ENCODE measurements at places on chromosomes 6 and 20.

- DNase-seq = no peak
These were observed 71.9 kb downstream of the EYA4 start for GRCh38 chr6:133313068-133313467.

DNA sequence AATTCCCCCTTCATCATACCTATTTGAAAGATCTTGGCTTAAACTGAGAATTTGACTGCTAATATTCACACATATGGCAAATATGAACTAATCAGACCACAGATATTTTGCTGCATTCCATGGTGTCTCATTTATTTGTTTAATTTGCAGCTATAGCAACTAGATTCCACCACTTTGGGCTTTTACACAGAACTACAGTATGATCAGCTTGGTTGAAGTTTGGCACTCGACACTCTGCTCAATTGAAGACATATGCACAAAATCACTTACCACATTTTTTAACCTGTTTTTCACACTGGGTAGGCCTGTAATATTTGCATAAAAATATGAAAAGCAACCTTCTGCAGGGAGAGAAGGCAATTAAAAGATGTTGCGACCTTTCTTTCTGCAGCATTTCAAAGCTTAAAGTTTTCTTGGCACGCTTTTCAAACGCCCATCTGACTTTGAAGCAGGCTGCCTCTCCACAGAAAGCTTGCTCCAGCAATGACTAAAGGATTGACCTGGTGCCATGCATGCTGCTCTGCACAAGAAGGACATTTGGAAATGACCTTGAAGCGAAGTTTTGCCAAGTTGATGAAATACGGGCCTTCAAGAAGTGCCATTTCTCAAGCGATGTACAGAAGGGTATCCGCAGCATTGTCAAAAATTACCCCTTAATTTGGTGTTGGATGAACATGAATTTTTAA is 126.7 kb downstream of the AIG1 start:
- DNase-seq = no peak

GRCh38 chr20:1863296-1863695 is 31.9 kb upstream of the SIRPA start:
- DNase-seq = no peak

- DNase-seq = no peak
These were observed 10.4 kb upstream of the TRIB3 start for GRCh38 chr20:370151-370600.

GRCh38 chr6:134456226-134456625 is 138.3 kb upstream of the SGK1 start:
- no peak for DNase-seq

GRCh38 chr6:24990944-24991809 is 55.4 kb upstream of the RIPOR2 start:
- no peak for DNase-seq

DNA sequence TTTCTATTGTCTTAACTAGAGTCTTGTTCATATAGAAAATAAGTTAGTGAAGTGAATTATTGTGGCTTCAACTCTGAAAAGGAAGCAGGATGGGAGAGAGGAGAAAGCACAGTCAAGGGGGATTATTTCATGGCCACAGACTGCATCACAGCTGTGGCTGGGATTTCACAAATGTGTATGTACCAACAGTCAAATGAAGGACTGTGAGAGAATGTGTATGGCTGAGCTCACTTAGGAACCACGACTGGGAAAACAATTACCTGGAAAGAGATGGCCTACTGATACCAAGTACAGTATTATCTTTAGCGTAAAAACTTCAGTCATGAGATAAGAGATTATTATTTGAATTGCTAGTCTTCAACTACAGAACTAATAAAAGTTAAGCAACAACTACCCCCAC is 54.9 kb downstream of the SESN1 start:
- DNase-seq = no peak

GRCh38 chr6:12845224-12846004 is 128.8 kb downstream of the PHACTR1 start:
- no peak for DNase-seq

- DNase-seq = no peak
These were observed 51.2 kb downstream of the HNF4A start for GRCh38 chr20:44406572-44407137.

GRCh38 chr6:111770263-111771093 is 102.8 kb downstream of the FYN start:
- DNase-seq = no peak

DNA sequence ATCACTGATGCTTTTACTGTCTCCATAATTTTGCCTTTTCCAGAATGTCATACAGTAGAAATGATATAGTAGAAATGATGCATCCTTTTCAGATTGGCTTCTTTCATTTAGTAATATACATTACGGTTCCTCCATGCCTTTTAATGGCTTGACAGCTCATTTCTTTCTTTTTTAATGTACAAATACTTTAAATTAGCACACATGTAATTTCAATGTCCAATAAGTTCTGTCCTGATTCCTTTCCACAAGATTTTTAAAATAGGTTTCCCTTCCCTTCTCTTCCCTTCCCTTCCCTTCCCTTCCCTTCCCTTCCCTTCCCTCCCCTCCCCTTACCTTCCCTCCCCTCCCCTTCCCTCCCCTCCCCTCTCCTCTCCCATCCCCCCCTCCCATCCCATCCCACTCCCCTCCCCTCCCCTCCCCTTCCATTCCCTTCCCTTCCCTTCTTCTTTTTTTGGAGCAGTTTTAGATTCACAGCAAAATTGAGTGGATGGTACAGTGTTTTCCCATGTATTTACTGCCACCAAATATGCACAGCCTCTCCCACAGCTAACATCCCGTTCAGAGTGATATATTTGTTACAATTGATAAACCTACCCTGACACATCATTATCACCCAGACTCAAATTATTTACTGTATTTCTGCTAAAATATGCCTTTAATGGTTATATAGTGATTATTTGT is 398.8 kb downstream of the RNF144B start:
- no peak for DNase-seq

GRCh38 chr20:61353261-61354000 is 101.4 kb downstream of the CDH4 start:
- no peak for DNase-seq

DNA sequence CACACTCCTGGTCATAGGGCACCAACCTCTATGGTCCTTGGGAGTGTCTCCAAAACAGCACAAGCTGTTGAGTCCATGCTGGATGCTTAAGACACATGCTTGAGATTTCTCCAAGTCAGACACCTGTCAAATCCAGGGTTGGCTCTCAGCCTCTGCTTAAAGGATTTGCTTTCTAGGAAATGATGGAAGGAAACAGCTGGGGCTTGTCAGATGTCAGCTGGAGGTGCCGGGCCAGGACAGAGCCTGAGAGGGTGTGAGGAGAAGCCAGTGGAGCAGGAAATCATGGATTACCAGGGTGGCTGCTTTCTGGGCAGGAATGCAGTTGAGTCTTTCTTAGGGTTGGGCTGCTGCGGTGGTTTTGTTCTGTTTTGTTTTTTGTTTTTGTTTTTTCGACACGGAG is 83.0 kb upstream of the FAM184A start:
- DNase-seq = no peak

DNA sequence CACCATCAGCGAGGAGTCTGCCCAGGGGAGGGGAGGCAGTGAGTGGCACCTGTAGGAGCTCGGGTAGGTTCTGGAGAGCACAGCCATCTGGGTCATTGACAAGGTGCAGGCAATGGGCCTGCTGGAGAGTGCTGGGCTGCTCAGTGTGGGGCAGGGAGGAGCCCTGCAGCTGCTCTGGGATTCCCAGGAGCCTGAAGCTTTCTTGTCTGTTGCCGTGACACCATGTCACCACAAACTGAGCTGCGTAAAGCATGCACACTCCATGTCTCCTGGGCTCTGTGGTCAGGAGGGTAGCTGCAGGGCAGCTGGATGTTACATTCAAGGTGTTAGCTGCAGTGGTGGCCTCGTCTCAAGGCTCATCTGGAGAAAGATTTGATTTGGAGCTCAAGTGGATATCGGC is 4.5 kb upstream of the SLC22A1 start:
- DNase-seq = no peak

DNA sequence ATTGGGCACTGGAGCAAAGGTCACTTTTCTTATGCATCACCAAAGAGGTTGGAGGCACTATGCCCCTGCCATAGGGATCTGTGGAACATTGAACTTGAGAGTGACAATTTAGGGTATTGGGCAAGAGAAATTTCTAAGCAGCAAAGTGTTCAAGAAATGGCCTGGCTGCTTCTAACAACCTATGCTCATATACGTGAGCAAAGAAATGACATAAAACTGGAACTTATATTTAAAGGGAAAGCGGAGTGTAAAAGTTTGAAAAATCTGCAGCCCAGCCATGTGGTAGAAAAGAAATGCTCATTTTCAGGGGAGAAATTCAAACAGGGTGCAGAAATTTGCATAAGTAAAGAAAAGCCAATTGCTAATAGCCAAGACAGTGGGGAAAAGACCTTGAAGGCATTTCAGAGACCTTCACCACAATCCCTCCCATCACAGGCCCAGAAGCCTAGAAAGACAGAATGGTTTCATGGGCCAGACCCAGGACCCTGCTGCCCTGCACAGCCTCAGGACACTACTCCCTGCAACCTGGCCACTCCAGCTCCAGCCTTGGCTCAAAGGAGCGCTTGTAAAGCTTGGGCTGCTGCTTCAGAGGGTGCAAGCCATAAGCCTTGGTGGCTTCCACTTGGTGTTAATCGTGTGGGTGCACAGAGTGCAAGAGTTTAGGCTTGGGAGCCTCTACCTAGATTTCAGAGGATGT is 24.4 kb downstream of the NCR2 start:
- no peak for DNase-seq

DNA sequence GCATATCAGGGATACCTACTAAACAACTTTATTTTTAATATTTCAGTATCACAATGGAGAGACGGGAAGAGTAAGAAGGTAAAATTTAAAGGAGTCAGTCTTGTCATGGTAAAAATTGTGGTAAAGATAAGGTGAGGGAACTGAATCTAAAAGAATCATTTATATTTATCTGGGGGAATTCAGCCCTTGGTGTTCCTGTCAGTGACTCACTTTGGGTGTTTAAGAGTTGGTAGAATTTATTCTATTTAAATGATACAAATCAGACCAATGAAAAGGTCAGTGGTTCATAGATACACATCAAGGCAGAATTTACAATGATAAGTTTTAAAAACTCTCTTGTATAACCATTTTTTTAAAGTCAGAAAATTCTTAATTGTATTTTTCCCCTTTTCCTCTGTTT is 164.4 kb downstream of the CDKAL1 start:
- no peak for DNase-seq

- no peak for DNase-seq
These were observed 61.8 kb downstream of the BTBD3 start for GRCh38 chr20:11979306-11979990.

DNA sequence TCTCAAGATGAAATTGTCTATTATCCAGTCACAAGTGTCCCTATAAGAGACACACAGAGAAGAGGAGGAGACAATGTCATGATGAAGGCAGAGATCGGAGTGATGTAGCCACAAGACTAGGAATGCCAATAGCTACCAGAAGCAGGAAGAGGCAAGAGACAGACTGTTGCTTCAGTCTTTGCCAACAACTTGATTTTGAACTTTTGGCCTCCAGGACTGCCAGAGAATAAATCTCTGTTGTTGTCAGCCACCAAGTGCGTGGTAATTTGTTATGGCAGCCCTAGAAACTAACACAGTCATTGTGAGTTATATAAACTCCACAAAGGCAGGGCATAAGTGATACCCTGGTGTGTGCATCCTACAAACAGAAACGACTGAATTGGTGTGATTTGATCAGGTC is 517.0 kb downstream of the BTBD3 start:
- DNase-seq = no peak

DNA sequence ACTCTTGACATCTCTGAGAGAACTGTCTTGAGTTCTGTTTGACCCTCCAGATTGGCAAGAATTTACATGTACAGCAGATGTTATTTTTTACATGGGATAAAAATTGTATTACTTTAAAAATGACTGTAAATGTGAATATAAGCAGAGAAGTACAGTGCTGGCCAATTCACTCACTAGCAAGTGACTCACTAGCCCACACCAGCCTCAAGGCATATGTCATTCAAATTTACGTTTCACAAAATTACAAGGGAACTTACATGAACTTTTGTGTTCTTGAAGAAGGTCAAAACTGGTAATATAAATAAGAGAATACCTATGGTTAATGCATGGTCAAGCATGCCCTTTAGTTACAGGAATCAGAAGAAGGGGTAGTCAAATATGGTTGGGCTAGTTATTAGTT is 54.0 kb upstream of the HMGCLL1 start:
- no peak for DNase-seq

DNA sequence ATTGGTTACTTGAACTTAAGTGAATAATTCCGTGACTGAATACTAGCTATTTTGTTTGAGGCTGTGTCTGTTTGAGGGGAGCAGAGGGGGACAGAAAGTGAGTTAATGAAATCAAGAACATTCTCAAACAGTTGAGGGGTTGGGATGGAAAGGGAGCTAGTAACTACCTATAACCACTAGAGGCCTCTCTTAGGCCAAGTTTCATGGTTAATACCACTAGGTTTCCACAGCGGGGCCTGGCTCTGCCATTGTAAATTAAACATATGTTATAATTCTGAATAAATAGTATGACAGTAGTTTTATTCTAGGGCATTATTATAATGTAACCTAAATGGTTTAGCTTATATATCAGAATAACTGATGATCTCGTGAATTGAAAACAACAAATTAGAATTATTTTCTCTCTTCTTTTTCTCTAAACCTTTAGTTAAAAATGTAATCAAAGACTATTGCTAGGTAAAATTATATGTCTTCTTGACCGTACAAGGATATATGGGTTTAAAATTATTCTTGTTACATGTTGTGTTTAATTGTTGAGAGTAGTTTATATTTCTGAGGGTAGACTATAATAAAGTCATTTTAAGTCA is 108.1 kb downstream of the BCKDHB start:
- peak; percentile 1 for DNase-seq

DNA sequence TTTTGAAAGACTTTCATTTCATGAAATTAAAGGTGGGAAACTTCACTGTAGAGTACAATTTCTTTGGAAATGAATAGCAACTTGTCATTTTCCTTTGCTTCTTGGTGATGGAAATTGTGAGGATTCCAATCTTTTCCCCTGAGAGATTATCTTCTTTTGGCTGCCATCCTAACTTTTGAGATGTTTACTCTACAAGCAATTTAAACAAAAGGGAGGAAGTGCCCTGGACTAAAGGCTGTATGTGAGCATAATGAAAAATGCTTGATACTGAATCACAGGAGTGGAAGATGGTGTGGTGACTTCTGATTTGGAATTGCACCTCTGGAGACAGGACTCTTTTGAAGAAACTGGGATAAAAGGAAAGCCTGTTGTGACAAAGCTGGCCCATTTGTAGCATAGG is 43.1 kb upstream of the JAG1 start:
- no peak for DNase-seq

DNA sequence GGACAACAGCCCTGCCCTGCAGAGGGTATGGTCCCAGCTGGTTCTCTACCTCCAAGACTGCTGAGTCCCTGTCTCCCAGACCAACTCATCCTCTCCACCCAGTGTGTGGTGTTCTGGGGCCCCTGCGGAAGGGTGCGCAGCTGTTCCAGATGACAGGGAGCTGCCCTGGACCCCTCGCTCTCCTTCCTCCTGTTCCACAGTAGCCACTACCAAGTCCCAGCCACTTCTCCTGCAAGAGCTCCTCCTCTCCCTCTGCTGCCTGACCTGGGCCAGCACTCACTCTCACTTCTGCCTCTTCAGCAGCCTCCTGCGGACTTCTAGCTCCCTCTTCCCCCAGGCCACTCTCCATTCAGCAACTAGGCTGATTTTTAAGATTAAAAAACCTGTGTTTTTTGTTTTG is 40.1 kb upstream of the TMEM181 start:
- DNase-seq = no peak

DNA sequence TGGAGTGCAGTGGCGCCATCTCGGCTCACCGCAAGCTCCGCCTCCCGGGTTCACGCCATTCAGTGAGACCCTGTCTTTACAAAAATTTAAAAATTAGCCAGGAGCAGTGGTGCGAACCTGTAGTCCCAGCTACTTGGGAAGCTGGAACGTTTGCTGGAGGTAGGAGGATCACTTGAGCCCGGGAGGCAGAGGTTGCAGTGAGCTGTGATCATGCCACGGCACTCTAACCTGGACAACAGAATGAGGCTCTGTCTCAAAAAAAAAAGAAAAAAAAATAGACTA is 5.7 kb upstream of the PARD6B start:
- DNase-seq = no peak

All from stimulated activated CD4-positive, alpha-beta T cell treated with anti-CD3 and anti-CD28 coated beads, Interleukin-2, amount 100 ng/mL, for 24 hours (primary cell).